ENCODE measurements at places on chromosomes 11 and 22.

DNA sequence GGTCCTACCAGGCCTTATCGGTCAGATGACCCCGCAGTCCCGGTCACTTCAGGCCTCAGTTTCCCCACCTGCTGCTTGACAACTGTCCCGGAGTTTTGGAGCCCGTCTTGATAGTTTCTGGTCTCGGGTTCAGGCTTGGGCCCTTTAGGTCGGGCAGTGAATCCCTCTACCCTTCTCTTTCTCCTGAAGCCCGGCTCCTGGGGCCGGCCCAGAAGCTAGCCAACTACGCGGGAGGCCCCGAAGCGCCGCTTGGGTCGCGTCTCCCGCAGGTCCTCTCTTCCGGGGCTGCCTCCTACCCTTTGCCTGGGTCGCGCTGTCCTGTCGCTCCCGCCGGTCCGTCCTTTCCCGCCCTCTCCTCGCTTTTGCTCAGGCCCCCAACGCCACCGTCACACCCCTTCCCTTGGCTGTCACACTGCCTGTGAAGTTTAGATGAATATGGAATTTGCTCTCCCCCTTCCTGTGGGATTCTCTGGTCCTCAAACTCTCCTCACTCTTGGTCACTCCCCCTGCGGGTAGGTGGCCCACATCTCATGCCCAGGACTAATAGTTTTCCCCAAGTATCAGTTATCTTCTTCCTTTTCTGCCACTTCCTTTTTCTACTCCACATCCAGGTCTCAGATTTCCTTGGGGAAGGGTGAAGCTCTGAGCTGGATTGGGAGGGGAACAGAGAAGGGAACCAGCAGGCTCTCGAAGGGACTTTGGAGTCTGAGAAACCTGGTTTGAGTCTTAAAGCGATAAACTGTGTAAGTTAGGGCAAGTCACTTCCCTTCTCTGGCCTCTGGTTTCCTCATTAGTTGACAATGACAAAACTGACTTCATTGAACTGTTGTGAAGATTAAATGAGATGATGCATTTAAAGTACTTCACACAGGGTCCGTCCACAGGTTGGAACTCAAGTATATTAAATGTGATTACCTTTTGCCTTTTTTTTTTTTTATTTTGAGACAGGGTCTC, 790 bp downstream of the RAB1B start:
- no peak for DNase-seq

DNA sequence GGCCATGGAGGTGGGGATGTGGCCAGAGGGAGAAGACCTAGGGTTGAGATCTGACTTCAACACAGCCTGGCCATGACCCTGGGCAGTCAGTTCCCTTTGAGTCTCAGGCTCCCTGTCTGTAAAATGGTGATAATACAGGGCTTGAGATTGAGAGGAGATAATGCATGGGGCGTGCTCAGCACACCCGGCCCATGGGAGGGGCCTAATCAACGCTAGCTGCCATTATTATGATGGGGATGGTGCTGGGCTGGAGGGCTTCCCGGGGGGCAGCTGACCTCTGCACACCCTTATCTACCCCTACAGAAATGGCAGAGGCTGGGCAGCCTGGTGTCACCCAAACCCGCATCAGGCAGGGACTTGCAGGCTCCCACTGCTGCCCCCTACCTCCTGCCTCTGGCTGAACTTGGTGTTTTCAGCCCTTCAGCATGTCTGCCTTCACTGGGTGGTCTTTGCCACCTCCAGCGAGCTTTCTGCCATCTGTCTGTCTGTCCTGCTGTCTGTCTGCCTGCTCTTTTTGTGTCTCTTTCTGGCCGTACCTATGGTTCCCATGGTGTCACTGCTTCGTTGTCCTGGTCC, 84.5 kb downstream of the CACNA1I start:
- no peak for DNase-seq

DNA sequence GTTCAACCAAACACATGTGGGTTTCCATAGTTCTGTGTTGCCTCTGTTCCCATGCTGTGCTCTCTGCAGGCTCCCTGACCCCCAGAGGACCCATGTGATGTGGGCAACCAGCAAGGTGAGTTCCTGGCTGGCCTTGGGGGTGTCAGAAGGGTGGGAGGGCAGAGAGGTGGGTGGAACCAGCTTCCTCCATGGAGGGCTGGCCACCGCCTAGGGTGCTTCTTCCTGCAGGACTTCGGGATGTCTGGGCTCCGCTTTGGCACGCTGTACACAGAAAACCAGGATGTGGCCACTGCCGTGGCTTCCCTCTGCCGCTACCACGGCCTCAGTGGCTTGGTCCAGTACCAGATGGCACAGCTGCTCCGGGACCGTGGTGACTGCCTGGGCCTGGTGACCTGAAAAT, 14.5 kb upstream of the EXT2 start:
- no peak for DNase-seq

- no peak for DNase-seq
Measured at GRCh38 chr11:2089536-2090165, 49.5 kb downstream of the IGF2 start.

DNA sequence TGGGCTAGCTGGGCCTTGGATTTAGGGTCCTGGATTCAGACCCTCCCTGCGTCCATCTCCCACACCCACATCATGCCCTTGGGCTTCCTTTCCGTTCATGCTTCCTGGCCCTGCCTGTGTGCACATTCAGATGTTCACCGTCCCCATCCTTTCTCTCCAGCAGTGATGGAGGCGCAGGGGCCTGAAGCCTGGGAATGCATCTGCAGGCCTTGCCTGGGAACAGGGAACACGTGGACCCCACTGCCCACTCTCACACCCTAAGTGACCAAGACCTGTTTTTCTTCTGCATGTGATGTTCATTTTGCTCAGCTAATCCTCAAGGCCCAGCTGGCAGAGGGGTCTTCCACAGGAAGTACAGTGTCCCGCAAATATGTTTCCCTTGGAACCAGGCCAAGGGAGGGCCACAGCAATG, 91.6 kb upstream of the PARVA start:
- no peak for DNase-seq

Data from AG04450 (cell line).